ENCODE measurements at places on chromosomes 1 and 21.

DNA sequence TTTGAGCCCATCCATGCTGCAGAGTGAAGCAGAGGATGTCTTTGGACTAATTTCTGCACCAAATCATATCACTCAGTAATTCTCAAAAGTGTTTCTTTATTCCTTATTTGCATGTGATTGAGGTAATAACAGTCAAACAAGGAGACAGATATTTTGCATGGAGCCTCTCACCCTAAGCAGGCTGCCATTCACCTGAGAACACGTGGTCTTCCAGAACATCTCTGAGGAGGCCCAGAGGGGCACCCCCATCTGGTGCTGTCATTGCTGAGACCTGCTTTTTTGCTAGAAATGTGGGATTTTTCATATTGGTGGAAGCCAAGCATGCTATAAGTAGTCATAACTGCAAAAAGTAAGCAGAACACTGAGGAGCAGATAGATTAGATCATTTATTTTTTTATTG is 7.7 kb downstream of the SLC37A1 start:
- DNase-seq, result no peak

GRCh38 chr1:178379807-178380206 is 117.0 kb downstream of the CLEC20A start:
- DNase-seq, result no peak

- no peak for DNase-seq
Observed at GRCh38 chr1:180084867-180085266, 69.8 kb upstream of the QSOX1 start.

DNA sequence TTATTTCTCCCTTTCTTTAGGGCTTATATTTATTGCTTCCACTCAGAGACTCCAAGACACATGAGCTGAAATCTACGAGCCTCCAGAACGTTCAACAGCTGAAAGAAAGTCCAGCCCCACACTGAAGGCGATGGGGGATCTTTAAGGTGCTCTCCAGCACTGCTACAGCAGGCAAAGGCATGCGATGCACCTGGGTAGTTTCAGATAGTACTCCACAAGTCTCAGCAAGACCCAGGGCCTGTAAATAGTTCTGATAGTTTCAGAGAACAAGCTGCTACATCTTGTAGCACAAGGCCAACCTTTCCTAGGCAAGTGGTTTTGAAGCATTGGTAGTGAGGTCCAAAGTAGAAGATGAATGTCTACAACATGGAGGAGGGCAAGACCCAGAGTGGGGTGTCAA is 2.2 kb upstream of the HSD3B1 start:
- DNase-seq, result no peak

DNA sequence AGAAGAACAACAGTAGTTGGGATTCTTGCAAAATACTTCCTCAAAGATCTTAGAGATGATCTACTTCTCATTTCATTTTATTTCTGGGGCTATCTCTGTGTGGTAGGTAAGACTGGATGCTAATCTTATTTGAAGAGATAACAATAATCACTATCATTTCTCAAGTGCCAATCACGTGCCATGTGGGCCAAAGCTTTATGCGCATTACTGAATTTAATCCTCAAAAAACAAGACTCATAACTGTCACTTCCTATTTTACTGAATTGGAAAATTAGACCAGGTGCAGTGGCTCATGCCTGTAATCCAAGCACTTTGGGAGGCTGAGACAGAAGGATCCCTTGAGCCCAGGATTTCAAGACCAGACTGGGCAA is 121.7 kb downstream of the KCNN3 start:
- no peak for DNase-seq

- no peak for DNase-seq
Observed at GRCh38 chr1:201876148-201876818, 12.4 kb upstream of the SHISA4 start.

- DNase-seq, result no peak
Observed at GRCh38 chr1:93603601-93604000, 78.0 kb downstream of the BCAR3 start.

GRCh38 chr1:238063454-238063853 is 172.7 kb upstream of the ZP4 start:
- DNase-seq, result no peak

DNA sequence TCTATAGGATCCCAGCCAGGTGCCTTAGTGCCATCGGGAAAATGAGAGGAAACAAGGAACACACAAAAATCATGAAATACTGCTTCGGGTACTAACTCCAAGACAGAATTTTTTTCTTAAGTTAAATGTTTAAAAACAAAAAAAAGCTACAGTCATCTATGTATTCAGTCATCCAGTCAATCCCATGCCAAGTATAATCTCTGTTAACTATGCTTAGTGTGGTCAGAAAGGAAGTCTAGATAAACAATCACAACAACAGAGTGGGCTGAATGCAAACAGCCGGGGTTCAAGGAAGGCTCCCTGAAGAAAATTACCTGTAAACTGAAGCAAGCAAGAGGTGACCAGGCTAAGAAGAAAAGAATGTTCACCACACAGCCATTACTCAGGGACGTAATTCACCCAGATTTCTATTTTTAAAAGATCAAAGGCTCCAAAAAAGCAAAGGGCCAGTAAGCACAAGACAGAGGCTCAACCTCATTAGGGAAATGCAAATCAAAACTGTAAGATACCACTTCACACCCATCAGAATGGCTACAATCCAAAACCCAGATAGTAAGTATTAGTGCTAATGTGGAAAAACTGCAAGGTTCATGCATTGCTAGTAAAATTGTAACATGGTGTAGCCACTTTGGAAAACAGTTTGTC is 53.0 kb downstream of the RERE start:
- no peak for DNase-seq

GRCh38 chr1:58618303-58618702 is 41.3 kb upstream of the TACSTD2 start:
- DNase-seq, result no peak

DNA sequence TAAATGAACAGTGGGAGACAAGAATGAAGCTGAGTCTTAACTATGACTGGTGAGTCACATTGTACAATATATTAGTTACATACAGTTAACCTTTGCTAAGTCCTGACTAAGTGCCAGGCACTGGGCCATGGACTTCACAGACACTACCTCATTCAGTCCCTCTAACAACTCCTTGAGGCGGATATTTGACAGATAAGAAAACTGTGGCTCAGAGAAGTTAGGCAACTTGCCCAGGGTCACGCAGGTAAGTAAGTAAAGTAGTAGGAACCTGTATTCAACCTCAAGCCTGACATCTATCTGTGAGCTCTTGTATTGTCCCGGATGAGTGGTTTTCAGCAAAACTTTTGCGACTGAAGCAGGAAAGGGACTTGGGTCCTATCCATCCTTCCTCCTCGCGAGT is 62.1 kb downstream of the GNG12 start:
- DNase-seq, result no peak

- DNase-seq, result no peak
Observed at GRCh38 chr1:241817956-241818612, 29.9 kb upstream of the EXO1 start.

GRCh38 chr1:58928514-58928913 is 144.7 kb upstream of the JUN start:
- no peak for DNase-seq

DNA sequence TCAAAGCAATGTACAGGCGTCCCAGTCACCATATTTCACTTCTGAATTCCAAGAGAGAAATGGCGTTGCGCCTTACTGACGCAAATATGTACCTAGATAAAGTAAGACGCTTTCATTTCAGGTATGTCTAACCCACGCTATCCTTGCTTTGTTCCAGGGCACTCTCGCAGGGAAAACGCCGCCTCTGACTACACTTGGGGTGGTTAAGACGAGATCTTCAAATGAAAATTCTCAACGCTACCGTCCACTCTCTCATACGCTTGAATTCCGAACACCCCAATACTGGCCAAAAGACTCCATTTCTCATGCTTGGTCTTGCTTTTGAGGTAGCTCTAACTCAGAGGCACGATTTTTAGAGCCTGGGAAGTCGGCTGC is 736 bp upstream of the ZMPSTE24 start:
- DNase-seq, result no peak

DNA sequence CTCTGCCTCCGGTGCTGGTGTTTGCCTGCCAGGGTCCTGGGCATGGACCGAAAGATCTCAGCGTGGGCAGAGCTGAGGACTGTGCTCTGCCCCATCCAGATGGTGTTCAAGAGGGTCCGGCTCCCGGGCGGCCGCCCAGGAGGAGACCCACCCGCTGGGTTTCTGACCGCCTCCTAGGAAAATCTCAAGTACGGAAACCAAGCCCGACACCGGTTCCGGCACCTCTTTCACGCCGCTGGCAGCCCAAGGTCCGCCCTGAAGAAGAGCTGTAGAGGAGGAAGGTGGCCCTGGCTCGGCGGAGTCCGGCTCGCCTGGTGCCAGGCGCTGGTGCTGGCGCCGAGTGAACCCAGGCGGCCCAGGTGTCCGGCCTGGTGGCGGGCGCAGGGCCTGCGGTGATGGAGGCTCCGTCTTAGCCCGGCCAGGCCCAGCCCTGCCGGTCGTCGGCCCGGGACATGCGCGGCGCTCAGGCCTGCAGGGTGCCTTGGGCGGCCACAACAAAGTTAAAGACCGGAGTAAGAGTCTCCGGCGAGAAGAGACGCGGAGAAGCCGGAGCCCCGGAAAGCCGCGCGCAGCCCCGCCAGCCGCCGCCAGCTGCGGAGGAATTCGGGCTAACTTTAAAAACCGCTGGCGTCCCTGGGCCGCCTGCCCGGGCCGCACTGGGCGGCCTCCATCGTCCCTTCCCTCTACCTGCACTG is 1.5 kb downstream of the GRIK3 start:
- no peak for DNase-seq

DNA sequence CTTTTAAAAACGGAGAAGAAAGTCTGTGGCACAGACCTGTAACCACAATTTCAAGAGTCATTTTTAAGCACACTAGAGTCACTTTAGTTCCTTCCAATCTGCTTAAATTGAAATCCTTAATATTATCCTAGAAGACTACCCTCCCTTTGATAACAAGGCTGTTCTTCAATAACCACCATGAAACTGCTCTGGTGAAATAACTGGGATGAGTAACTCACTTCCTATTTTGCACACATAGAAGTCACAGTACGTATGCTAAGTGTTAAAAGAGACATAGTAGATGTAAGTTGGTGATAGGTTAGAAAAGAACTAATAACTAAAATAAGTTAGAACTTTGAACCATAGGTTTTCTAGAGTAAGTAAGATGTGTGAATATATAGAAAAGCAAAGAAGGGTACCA is 107.8 kb downstream of the NME7 start:
- DNase-seq, result no peak

GRCh38 chr1:75985827-75986226 is 53.6 kb upstream of the ASB17 start:
- no peak for DNase-seq

GRCh38 chr1:7470904-7471638 is 300.0 kb upstream of the VAMP3 start:
- no peak for DNase-seq

DNA sequence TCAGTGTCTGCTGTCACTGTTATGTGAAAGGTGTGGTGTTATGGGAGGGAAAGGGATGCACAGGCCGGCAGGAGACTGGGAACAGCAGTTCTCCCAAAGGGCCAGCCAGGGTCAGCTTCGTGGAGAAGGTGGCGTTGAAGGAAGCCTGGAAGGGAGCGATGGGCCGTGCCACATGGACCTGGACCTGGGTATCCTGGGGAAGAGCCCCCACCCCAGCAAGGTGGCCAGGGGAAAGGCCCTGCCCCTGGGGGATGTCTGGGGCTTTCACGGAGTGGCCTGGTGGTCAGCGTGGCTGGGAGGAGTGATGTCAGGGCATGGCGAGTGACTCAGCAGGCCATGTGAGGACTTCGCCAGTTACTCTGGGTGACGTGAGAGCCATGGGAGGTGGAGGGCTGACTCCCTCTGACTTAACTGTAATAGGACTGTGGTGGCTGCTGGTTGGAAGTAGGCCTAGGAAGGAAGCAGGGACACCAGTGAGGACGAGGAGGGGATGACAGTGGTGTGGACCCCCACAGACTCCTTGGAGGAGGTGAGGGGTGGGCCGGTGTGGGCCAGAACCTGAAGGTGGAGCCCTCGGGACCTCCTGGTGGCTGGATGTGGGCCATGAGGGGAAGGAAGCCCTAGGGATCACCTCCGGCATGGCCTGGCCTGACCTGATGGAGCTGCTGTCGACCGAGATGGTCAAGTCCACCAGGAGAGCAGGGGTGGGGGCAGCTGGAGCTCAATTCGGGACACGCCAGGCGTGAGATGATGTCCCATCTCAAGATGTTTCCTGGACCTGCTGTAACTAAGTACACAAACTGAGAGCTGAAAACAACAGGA is 54.5 kb downstream of the BACE2 start:
- DNase-seq, result no peak

DNA sequence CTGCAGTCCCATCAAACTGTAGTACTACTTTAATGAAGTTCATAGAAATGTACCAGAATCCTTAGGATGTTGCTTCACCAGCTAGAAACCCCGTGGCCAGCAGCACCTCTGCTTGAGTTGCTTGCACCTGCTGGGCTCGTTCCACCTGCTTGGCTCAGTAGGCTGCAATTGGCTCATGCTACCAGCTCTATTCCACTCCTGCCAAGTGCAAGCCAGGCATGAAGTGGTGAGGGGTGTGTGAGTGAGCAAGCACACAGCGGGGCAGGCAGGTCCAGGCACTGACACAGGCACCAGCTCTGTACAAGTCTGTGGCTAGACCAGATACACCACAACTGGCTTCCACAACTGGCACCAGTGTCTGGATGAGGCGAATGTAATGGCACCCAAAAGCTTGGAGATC is 209.9 kb downstream of the AMY1C start:
- no peak for DNase-seq

DNA sequence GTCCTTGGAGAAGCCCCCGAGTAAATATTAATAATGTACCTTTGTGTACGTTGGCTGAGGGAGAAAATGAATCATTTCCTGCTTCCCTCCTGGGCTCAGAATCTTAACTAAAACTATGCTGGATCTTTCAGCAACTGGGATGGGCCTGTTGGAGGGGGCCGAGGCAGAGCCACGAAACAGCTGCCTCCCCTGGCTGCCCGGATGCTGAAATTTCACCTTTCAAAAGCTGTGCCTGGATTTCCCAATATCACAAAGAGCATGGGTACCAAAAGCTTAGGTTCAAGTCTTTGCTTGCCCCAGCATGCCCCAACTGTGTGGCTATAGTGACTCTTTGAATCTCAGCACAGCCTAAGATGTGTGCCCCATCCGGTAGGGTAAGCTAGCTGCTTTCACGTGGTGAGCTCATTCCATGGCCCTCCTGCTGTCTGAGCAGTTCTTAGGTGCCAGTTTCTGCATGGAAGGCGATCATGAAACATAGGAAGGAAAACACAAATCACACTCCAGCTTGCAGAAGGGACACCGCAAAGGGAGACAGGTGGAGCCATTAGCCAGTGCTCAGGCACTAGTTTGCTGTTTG is 473.5 kb downstream of the PTPRU start:
- no peak for DNase-seq

- DNase-seq, result no peak
Observed at GRCh38 chr1:242146652-242147051, 147.8 kb upstream of the MAP1LC3C start.

- no peak for DNase-seq
Observed at GRCh38 chr1:22313321-22313720, 138.3 kb upstream of the ZBTB40 start.

DNA sequence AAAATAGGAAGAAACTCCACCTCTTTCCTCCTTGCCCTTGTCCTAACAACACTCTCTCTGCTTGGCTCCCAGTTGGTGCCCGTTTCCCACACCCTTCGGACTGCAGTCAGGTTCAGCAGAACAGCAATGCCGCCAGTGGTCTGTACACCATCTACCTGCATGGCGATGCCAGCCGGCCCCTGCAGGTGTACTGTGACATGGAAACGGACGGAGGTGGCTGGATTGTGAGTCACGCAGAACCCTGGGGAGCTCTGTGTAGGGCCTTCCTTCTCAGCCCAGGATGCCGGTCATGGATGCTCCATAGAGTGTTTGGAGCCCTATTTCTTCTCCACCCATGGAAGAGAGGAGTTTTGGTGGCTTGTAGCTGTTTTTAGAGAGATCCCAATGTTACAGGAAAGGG is 60.9 kb downstream of the TNN start:
- DNase-seq, result no peak

GRCh38 chr1:56571448-56571847 is 7.9 kb downstream of the PLPP3 start:
- no peak for DNase-seq
